ENCODE measurements at places on chromosomes 7 and 10.

DNA sequence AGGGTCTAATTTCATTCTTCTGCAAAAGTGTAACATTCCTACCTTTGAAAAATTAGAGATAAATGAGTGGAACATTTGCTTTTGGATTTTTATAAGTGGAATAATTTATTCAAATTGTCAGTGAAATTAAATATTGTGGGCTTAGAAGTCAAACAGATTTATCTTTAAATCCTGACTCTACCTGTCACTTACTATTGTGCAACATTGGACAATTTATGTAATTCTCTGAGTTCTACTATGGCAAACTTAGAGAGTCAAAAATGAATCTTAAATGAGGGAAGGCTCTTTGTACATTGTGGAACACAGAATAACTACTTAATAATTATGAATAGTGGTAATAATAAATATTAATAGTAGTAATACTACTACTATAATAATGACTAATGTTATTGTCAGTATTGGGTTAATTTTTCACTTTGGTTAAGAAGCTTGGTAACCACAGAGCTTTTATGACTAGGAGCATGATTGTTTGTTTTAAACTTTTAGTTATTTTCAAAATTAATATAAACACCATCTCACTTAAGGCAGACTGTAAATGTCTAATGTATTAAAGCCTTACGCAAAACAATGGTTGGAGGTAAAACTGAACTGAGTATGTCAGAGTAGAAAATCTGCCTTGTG is 70.0 kb downstream of the PRKG1 start:
- DNase-seq = no peak

DNA sequence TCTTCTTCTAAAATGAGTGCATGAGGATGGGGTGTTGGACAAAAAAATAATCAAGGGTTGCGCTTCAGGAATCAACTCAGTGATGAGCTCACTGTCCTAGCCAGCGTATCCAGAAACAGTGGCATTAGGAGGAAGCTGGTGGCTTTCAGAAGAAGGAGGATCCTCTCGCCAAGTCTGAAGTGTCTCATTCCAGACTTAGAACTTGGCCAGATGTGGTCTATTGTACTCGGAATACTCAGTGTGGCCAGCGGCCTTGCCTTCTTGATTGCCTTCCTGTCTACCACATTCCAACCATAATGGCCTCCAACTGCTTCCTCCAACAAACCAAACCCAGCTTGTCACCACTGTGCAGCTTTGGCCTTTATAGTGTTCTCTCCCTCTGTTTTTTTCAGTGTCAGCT is 732.4 kb downstream of the KCNMA1 start:
- no peak for DNase-seq

DNA sequence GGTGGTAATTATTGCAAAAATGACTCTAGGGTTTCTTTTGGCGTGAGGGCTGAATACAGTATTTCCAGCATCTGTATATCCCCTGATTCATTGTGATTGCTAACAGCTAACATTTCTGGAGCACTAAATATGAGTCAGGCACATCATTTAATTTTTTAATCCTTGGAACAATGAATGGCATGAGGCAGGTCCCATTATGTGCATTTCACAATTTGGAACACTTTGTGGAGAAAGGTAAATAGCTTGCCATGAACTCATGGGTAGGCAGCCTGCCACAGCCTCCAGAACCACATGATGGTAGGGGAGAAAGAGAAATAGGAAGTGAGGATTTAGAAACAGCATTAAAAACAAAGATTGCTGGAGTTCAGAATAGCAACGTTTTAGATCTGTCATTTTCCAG is 1.7 kb downstream of the NPTX2 start:
- no peak for DNase-seq

GRCh38 chr7:132915647-132916046 is 166.2 kb downstream of the CHCHD3 start:
- no peak for DNase-seq

- no peak for DNase-seq
Observed at GRCh38 chr7:131546583-131547141, 9.8 kb downstream of the PODXL start.

Data from DMS79 (cell line).